Activated CD4-positive, alpha-beta memory T cell treated with anti-CD3 and anti-CD28 coated beads, Interleukin-2, amount 10 ng/mL, durations not matched to agents 7 days and 5 days (primary cell): ENCODE measurements at places on chromosomes 5 and 9. TPM values are rescaled to one million over a fixed set of nuclear protein-coding genes. Genes with fewer than 3 reads are reported as not detected.

The PPP2CA gene
- total RNA-seq, result 146 TPM

The GLDC gene
- 4.3 TPM for total RNA-seq

The FGF18 gene
- total RNA-seq, result not detected

The NSUN2 gene
- total RNA-seq, result 63.5 TPM
